ENCODE measurements at places on chromosomes 1 and 21.

- no peak for DNase-seq
Measured at GRCh38 chr21:23541571-23541970, 2065.7 kb downstream of the MRPL39 start.

- peak; percentile 15 for DNase-seq
Measured at GRCh38 chr1:173409613-173410012, 67.5 kb upstream of the PRDX6 start.

- DNase-seq: no peak
Measured at GRCh38 chr1:105585791-105586190, 1470.7 kb upstream of the PRMT6 start.

DNA sequence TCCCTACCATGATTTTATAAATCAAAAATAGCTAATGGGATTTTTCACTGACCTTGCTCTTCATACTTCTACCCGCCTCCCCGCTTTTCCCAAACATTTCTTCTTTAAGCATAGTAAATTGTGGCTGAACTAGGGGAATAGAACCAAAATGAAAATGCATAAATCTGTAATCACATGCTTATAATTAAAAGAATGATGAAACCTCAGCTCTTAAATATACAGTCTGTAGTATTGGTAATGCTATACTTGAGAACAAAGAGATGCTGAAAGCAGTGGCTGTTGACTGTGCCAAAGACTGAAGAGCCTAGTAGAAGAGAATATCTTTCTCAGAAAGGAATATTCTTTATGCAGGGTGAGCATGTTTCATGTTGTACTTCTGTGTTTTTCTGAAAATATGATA lies 249.1 kb downstream of the GREM2 start:
- no peak for DNase-seq

GRCh38 chr1:188723332-188724020 lies 1754.2 kb downstream of the BRINP3 start:
- no peak for DNase-seq

DNA sequence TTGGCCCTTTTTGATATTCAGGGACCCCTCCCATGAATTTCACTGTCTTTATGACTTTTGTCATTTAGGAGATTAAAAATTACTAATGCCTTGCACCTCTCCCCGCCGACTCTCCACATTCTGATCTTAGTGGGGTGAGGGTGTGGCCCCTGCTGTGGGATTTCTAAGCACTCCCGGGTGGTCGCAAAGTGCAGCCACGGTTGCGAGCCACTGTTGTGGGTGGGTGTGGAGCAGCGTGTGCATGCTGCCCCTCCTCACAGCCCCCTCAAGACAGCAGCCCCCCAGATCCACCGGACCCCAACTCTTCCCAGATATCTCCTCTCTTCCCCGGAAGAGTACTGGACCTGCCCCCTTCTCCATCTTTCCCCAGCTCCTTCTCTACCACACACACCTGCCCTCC lies 66.6 kb upstream of the EFHD2 start:
- DNase-seq: no peak

- peak; percentile 14 for DNase-seq
Measured at GRCh38 chr1:168485048-168485447, 58.7 kb downstream of the XCL2 start.

GRCh38 chr21:38123626-38124025 lies 133.2 kb upstream of the KCNJ15 start:
- DNase-seq: no peak

DNA sequence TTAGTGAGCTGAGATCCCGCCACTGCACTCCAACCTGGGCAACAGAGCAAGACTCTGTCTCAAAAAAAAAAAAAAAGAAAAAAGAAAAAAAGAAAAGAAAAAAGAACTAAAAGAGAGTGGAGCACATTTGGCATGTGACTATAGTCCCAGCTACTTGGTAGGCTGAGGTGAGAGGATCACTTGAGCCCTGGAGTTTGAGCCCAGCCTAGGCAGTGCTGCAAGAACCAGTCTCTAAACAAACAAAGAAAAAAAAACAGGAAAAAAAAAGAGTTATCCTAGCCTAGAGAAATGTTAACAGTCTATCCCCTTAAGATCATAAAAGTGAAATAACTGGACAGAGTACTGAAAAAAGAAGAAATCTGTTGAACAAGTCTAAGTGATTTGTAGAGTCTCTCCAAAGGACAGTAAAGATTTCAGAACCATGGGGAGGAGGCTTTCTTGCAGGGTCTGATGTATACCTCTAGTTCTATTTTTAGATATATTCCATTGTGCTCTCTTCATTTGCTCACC lies 4.5 kb upstream of the PRDX1 start:
- DNase-seq: no peak

GRCh38 chr1:230878591-230878990 lies 10.3 kb upstream of the C1orf198 start:
- DNase-seq: no peak

- DNase-seq: no peak
Measured at GRCh38 chr1:40853113-40853884, 8.9 kb downstream of the CITED4 start.

- no peak for DNase-seq
Measured at GRCh38 chr1:21121764-21122471, 54.8 kb downstream of the EIF4G3 start.

- no peak for DNase-seq
Measured at GRCh38 chr21:31260790-31261189, 83.3 kb downstream of the TIAM1 start.

GRCh38 chr1:80444171-80444570 lies 1356.6 kb upstream of the ADGRL2 start:
- no peak for DNase-seq

DNA sequence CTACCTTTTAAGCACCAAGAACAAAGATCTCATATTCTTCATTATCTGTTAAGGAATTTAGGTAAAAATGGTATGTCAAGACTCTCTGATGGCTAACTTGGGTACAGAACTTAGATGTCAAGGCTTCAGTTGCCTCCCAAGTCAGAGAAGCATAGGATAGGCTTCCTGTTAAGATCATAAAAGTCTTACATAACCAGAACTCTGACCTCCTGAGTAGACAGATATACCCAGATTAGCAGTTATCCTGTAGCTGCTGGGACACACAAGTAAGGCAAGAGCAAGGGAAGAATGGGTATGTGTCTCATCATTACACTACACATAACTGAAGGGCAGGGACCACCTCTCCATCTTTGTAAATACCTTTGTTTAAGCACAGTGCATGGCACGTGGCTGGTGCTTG lies 15.4 kb upstream of the KLHL12 start:
- DNase-seq: no peak

All from CD4-positive, alpha-beta memory T cell (primary cell).